ENCODE measurements at places on chromosomes 3 and 15.

DNA sequence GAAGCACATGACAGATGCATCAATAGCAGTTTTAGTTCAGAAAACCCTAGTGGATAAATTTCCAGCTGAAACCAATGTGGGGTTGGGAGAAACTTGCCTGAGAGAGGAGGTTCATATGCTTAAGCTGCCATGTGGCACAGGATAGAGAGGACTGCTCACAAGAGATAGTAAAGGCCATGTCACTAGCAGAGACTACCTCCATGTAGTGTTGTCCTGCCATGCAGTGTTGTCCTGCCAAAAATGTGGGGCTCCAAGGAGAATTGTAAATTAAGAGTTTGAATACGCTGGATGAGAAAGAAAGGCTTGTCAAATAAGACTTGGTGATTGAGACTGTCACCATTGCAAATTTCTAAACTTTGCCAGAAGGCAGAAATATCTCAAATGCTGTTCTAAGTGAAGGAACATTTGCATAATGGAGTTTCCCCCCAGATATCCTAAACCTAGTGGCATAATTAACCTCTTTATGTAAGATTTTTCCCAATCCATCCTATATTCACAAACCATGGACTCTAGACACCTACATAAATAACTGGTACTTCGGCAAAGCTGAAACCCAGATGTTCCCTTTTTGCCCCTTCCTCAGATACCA lies 938.3 kb upstream of the ALCAM start:
- DNase-seq, result no peak

DNA sequence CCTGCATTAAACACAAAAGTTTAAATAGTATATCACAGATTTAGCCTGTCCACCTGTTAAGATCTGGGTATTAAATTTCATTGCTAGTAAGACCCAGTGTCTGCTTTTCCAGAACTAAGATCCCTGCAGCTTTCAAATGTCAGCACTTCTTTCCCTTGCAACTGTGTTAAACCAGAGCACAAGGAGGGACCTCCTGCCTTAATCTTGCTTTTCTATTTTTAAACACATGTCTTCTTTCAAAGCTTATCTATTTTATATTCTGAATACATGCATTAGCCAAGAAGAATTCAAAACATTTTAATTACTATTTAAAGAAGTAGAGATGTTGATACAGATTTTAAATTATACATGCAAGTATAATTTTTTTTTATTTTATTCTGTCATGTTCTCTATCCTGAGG lies 315.1 kb downstream of the ARPP21 start:
- no peak for DNase-seq

DNA sequence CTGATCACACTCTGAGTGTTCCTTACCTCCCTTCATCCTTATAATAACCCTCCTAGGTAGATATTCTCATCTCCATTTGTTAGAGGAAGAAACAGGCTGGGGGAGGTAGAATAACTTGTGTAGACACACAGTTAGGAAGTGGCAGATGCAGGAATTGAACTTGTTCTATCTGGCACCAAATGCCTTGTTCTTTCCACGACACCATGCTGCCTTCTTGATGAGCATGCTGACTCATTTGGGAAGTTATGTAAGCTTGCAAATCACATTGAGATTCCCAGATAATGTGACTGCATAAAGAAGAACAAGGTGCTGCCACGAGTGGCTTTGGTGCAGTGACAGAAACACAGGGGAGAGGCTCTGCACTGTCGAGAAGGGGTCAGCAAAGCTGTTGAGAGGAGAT lies 27.5 kb upstream of the NDUFB4 start:
- DNase-seq, result no peak

DNA sequence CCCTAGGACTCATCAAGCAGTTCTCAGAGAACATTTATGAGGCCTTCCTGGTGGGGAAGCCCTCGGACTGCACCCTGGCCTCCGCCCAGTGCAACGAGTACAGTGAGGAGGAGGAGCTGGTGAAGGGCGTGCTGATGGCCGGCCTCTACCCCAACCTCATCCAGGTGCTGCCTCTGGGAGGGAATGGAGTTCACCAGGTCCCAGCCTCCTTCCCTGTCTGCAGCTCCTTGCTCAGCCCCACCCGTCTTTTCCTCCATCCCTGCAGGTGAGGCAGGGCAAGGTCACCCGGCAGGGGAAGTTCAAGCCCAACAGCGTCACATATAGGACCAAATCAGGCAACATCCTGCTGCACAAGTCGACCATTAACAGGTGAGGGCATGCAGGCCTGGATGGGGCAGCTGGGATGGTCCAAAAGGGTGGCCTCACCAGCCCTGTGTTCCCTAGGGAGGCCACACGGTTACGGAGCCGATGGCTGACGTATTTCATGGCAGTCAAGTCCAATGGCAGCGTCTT lies 46.3 kb downstream of the DHX30 start:
- no peak for DNase-seq

DNA sequence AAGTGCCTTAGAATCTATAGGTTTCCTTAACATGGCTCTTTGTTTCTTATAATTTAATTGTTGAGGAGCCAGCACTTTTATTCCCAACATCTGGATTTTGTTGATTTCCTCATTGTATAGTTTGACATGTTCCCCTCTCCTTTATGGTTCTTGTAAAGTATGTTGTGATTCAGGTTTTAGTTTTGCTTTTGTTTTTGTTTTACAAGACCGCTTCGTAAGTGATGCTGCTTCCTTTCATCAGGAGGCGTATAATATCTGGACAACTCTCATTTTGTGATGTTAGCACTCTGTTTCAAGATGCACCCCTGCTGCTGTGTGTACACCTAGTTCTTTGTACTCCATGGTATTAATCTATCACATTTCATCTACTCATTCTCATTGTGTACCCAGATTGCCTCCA lies 48.7 kb downstream of the SLC49A4 start:
- DNase-seq, result no peak

GRCh38 chr15:60576044-60576443 lies 97.1 kb upstream of the ICE2 start:
- DNase-seq, result no peak

All from stimulated activated CD4-positive, alpha-beta T cell treated with anti-CD3 and anti-CD28 coated beads, Interleukin-1b, Interleukin-23, amount 100 ng/mL, for 24 hours (primary cell).